Naive B cell (primary cell): ENCODE measurements at places on chromosomes 11 and 22. TPM values are rescaled to one million over a fixed set of nuclear protein-coding genes. Genes with fewer than 3 reads are reported as not detected.

The UBQLNL gene
- not detected for polyA plus RNA-seq

The NAV2 gene
- polyA plus RNA-seq = 0.90 TPM

DNA sequence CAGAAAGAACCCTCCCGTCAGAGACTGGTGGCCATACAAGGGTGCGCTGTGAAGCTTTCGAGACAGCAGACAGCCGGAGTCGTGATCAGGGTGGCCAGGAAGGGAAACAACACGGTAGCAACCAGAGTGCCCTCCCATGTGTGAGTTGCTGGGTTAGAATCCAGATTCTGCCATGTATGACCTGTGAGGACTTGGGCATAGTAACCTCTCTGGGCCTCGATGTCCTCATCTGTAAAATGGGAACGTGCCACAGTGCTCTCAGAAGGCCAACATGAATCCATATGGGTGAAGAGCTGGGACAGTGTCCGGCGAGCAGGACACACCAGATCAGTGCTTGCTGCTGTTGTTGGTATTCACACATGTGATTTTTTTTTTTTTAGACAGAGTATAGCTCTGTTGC, 7.6 kb upstream of the FGF3 start:
- DNase-seq = no peak

The SELENOH gene
- polyA plus RNA-seq = 401 TPM

DNA sequence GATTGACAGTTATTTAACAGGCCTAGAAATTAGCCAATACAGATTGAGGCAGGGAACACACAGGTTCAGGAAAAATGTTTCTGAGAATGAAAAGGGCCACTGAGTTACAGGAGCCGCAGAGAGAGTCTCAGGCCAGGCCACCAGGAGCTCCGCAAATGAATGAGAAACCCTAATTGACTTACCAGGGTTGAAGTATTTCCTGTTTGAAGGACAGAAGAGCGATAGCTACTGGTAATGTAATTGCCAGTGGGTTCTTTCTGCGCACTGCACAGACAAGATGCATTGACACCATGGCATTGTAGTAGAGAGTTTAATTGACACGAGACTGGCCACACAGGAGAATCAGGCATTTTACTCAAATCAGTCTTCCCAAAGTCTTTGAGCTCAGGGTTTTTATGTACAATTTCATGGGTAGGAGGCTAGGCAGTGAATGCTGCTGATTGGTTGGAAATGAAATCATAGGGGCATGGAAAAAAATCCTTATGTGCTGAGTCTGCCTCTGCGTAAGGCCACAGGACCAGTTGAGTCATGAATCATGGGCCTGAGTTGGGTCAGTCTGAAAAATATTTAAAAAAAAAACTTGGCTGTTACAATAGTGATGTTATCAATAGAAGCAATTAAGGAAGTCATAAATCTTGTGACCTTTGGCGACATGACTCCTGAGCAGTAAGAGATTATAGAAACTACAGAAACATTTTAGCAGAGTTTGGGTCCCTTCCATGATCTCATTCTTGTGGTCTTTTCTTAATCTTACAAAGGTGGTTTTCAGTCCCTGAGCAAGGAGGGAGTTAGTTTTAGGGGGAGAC, 203.8 kb downstream of the CASP12 start:
- DNase-seq = no peak

The BEST1 gene
- polyA plus RNA-seq = 3.3 TPM

DNA sequence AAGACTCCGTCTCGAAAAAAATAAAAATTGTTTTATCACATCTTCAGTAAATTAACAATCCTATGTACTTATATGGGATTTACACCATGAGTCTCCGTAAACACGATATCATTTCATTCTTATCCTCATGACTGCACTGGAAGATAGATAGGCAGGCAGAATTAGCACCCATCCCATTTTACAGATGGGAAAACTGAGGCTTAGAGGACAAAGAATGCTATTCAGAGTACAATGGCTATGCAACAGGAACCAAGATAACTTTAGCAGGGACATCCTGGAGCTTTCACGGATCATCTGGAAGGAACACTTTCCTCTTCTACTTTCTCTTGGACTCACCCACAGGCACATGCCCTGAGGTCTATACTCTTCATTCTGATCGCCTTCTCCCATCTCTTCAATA, 14.6 kb upstream of the SGSM1 start:
- no peak for DNase-seq

DNA sequence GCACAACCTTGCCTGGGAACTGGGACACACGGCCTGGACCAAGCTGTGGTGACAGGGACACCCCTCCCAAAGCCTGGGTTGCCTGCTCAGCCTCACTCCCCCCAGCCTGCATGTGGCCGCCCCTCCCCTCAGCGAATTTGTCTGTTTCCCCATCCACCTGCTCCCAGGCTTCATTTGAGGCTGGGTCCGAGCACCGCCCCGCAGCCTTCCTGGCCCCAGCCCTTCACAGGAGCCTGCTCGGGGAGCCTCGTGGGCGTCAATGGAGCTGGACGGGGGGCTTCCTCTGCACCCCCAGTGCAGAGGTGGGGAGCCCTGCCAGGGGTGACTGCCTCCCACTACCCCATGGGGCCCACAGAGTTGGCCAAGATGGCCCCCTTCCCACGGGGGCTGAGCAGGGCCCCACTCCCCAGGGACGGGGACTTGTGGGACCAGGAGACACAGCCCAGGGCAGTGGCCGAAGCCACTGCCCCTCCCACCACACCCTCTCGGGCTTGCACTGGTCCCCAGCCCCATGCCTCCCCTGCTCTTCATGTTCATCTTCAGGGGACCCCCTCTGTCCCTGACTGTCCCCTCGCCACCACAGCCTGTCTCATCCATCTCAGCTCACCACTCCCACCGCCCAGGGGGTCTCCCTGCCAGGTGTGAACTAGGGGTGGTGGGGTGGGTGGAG, 91.7 kb downstream of the WNT7B start:
- DNase-seq = no peak

The BBS1 gene
- polyA plus RNA-seq = 3.2 TPM

DNA sequence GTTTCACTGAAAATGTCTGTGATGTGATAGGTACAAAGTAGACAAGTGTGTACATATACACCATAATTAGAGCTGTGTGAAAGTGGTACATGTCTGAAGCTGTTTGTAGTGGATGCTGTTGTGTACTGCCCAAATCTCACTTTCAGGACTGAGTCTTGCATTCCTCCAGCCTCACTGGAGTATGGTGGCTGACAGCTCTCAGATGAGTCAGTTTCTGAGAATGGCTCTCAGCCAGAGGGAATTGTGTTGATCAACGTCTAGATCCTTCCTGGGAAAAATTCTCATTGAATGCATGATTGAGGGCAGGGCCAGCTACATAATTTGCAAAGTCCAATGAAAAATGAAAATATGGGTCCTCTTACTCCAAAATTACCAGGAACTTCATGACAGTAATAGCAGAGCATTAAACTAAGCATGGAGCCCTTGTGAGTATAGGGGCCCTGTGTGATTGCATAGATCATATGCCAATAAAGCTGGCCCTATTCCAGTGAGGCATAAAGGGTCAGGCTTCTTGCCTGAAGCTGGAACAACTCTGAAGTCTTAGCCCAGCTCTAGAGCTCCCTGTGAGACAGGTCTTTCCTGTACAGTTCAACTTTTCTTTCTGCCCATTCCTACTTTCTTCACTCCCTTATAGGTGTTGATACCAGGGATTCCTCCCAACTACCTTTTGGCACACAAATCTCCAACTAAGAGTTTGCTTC, 10.8 kb upstream of the CYP2R1 start:
- DNase-seq = no peak

DNA sequence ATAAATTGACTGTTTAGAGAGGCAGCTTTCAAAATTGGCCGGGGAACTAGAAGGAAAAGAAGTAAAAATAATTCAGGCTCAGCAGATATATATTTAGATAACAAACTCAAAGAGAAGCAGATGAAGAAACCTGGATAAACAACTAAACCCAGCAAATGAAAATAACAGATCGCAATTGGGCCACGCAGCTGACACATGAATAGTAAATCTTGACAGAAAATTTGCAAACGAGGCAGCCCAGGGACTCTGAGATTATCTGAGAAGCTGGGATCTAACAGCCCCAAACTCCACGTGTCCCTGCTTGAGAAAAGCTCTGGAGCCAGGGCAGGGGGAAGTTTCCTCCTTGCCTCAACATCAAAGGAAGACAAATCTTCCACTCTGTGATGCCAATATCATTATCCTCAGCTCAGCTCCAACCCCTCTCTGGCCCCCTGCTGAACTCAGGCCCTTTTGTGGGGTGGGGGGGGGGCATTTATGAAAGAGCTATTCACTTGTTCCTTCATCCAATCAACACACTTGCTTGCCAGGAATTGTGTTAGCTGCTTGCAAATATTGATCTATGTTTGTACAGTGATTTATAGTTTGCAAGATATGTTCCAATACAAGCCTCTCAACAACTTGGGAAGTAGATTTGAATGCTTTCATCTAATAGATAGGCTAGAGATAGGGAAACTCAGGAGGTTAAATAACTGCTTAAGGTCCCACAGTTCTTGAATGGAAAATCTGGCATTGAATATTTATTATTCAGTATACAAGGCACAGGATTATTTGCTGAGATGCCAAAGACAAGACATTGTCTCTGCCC, 72.5 kb upstream of the C11orf87 start:
- DNase-seq = no peak

DNA sequence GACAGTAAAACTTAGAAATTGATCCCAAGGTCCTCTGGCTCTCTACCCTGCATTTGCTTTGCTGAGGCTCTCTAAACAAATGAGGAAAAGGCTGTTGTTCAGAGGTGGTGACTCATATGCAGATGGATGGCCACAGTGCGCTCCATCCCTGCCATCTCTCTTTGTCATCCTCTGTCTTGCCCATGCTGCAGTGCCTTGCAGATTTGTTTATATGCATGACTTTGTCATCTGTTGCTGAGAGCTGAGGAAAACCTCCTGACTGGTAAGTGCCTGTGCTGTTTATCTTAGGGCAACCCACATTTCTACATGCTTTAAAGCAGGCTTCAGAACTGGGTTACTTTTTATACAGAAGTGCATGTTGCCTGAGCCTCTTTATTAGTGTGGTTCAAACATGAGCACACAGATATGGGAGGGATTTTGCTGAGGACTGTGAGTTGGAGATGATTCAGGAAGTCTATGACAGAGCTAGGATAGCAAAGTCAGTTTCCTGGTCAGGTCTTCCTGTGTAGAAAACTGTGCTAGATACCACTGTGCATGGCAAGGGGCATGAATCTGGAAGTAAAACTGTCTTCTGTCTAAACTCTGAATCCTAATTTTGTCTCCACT, 57.4 kb downstream of the JAM3 start:
- DNase-seq = no peak

DNA sequence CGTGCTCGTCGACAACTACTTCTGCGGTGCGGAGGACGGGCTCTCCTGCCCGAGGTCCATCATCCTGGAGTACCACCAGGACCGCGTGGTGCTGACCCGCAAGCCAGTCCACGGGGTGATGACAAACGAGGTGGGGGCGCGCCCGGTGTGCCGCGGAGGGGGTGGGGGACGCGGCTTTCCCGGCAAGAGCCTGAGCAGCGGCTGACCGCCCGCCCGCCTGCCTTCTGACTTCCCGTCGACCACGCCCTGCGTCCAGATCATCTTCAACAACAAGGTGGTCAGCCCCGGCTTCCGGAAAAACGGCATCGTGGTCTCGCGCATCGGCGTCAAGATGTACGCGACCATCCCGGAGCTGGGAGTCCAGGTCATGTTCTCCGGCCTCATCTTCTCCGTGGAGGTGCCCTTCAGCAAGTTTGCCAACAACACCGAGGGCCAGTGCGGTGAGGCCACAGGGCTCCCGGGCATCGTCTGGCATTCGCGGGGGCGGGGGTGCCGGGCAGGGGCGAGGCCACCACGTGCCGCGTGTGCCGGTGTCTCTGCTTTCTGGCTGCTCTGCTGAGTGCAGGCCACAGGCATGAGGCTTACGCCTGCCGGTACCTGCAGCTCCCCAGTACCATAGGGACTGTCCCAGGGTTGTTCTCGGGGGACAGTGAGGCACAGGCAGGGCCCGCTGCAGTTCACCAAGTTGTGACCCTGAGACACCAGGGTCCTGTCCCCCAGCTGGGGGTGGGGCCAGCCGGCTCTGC, 28.5 kb upstream of the MUC5B start:
- no peak for DNase-seq

DNA sequence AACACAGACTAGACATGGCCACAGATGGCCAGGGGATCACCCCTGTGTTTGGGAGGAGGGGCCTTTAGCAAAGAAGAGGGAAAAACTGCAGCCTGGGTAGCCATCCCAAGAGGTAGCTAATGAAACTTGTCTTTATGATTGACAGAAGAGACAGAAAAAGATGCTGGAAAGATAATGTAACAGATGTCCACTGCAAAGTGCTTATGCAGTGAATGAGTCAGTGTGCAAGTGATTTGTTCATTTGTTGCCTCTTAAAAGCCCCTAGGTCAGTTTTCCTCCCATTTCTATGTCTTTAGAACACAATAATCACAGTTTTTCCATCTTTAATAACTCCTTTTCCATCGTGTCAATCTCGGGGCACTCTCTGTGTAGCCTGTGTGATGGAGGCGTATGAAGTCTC, 57.2 kb downstream of the INSC start:
- DNase-seq = no peak

GRCh38 chr11:35735411-35735810, 72.8 kb downstream of the TRIM44 start:
- no peak for DNase-seq

The TOM1 gene
- 23.5 TPM for polyA plus RNA-seq

GRCh38 chr11:11534981-11535380, 86.8 kb downstream of the GALNT18 start:
- no peak for DNase-seq

The HPX gene
- polyA plus RNA-seq = not detected

- DNase-seq = no peak
Measured at GRCh38 chr11:61949169-61950034, 749 bp upstream of the BEST1 start.

The OR9G1 gene
- polyA plus RNA-seq = not detected

- DNase-seq = no peak
Measured at GRCh38 chr22:44802071-44802700, 49.8 kb downstream of the ARHGAP8 start.

The HMBS gene
- 12.6 TPM for polyA plus RNA-seq

GRCh38 chr11:110509472-110509871, 79.7 kb downstream of the FDX1 start:
- no peak for DNase-seq

DNA sequence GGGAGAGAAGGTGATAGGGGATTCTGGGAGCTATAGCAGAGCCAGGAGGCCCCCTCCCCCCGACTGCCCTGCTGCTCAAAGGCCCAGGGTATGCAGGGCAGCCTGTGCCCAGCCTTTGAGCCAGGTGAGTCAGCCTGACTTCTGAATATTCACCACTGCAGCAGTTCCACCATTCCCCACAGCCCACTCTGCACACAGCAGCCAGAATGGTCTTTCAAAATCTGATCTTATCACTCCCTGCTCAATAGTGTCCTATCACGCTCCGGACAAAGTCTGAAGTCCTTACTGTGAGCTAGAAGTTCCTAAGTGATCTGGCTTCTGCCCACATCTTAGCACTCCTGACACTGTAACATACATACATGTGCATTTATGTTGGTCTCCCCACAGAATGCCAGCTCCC, 111.7 kb downstream of the BUD13 start:
- DNase-seq = no peak
